Stimulated activated CD8-positive, alpha-beta memory T cell treated with anti-CD3 and anti-CD28 coated beads, Interleukin-15, amount 100 ng/mL, for 4 hours (primary cell): ENCODE measurements at places on chromosomes 1 and 21.

- DNase-seq: no peak
Observed at GRCh38 chr1:60281360-60281932, 207.9 kb upstream of the C1orf87 start.

DNA sequence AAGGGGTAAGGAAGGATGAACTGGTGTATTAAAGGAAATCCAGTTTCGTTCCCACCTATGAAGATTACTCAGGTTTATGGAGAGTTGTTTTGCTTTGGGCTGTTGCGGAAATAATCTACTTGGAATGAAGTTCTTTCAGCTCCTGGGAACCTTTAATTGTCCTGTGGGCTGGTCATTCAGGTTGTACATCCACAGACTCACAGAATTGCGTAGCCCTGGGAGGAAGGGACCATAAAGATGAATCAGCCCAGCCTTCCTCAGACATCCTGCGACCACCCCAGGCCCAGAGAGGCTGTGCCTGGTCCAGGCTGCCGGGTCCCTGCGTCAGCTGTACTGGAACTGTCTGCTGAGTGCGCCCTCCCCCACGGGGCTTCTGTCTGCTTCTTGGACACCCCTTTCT, 72.7 kb downstream of the GALNT2 start:
- no peak for DNase-seq

- no peak for DNase-seq
Observed at GRCh38 chr1:184152434-184152898, 100.9 kb downstream of the TSEN15 start.

DNA sequence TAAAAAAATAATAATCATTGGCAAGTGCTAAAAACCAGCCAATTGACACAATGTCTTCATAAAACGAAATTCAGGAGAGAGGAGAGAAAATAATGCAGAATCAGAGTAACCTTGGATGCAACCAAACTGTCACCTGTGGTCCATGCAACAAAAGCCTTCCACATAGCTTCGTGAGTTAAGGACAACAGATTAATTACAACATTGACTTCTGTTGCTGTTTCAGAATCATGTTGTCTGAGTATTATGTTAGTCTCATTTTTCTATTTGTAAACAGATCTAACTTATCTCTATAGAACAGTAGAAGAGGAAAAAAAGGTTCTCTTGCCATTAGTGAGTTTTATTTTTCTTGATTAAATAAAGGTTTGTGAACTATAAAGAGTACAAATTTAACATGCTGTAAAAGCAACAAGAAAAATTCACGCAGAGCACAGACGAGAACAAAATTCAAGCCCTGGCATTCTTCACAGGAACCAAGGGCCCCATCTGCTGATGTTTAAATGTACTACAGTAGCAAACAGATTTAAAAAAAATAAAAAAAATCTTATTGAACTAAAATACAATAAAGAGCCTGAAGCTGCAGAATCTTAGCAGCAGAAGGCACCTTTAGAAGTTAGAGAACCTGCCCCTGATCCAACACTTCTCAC, 381.1 kb upstream of the PKN2 start:
- DNase-seq: no peak

GRCh38 chr1:85935234-85935633, 221.3 kb downstream of the COL24A1 start:
- DNase-seq: no peak

DNA sequence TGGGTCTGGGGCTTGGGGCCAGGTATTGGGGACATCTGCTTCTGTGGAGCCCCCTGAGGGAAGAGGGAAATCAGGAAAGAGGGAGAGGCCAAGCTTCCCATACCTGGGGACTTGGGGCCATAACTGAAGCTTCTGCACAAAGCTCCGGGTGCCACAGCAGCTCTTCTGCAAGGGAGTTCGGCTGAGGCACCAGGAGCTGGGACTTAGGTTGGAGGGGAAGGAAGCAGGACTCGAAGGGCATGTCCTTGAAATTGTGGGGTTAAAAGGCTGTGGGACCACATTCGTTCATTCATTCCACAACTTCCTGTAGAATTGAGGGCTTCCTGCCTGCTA, 1.7 kb upstream of the EPS8L3 start:
- no peak for DNase-seq

DNA sequence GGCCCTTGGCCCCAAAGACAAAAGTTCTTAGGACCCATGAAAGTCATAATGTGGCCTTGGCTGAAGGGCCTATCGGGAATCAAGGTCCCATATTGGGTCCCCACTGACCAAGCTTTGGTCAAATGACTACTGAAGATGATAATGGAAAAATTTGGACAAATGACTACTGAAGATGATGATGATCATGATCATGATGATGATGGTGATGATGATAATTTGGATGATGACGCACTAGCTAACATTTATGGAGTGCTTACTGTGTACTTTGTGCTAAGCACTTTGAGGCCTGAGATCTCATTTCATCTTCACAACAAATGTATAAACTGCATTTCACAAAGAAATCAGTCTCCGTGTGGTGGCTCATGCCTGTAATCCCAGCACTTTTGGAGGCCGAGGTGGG, 39.4 kb downstream of the EIF2D start:
- no peak for DNase-seq

DNA sequence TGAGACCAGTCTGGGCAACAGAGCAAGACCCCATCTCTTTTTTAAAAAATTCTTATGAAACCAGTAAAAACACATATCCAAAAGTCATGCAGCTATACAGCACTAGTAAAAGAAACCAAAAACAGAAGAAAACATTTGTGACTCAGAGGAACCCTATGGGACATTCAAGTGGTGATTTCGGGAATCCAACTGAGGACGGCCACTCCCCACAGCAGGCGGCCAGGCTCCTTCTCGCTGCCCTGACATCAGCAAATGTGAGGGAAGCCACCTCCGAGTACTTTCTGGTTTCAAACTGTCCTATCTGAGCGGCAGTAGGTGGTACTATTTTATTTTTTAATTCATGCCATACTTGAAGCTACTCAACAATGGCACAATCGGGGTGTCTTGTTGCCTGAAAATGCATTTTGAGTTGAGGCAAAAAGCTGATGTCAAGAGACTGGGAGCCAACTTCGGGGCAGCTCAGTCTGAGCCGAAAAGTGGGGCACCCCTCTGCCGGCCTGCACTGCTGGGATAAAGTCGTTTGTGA, 3.3 kb downstream of the SUMO3 start:
- no peak for DNase-seq

GRCh38 chr1:213571419-213571818, 416.4 kb upstream of the PROX1 start:
- DNase-seq: no peak

GRCh38 chr1:41891199-41891896, 27.4 kb downstream of the HIVEP3 start:
- peak; percentile 30 for DNase-seq

DNA sequence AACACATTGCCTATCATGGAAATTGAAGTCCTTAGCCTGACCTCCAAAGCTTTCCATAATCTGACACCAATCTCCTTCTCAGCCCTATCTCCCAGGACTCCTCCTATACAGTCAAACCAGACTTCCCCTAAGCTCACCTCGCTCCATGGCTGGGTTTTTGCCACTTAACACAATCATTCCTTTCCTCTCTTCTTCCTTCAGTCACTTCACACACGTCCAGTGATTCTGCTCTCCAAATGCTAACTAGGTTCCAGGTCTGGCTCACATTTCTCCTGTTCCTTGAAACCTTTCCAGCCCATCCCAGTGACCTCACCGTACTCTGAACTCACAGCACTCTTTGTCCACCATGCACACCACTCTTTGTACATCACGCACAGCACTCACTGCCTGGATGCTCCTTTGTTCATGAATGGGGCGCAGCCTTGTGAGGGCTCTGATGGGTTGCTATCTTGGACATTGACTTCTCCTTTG, 98.4 kb downstream of the GLUL start:
- no peak for DNase-seq

DNA sequence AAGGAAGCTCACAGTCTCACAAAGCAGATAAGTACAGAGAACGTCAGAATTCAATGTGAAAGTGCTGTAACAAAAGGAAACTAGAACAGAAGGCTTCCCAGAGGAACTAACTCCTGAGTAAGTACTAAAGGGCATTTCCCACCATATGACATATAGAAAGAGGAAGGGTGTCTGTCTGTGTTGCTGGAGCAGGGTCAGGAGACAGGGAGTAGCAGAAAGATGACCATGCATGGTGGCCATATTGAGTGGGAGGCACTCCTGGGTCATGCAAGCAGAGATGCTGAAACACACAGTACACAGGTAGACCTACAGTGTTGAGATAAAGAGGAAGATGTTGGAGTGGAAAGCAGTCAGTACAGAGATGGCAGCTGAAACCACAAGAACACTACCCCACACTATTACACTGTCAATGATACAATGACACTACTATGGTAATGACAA, 47.3 kb downstream of the SLC25A24 start:
- DNase-seq: no peak

DNA sequence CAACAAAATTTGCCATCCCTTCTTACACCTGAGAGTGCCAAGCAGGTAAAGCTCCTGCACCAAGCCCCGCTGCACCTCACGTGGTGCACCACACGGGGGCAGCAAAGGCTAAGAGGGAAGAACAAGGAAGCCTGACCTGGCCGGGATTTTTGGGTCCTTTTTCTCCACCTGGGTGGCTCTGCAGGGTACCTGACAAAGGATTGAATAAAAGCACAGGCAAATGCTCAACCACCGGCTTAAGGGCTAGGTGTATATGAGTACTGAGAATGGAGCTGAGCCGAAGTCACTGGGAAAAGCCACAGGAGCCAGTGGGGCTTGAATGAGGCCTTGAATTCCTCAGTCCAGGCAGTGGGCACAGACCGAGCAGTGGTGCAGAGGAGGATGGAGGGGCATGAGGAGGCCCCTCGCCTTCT, 36.4 kb downstream of the ZNF697 start:
- DNase-seq: peak; percentile 9

GRCh38 chr1:26771285-26771642, 16.5 kb upstream of the PIGV start:
- DNase-seq: no peak

DNA sequence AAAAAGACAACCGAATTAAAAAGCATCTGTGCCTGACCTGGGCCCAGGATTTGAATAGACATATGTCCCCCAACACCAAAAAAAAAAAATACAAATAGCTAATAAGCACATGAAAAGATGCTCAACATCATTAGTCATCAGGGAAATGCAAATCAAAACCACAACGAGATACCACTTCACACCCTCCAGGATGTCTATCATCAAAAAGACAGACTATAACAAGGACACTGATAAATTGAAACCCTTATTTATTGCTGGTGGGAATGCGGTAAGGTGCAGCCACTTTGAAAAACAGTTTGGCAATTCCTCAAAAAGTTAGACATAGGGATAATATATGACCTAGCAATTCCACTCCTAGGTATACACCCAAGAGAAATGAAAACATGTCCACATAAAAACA, 72.3 kb upstream of the CAMK1G start:
- DNase-seq: no peak
